Activated naive CD4-positive, alpha-beta T cell treated with anti-CD3 and anti-CD28 coated beads, Interleukin-2, amount 50 U/mL, for 72 hours (primary cell): ENCODE measurements at places on chromosomes 3 and 15. TPM values are rescaled to one million over a fixed set of nuclear protein-coding genes. Genes with fewer than 3 reads are reported as not detected.
A peak's percentile ranks its signal among the peaks of the same experiment; 100 is the strongest.

SH3GL3 gene
- not detected for total RNA-seq

LMAN1L gene
- 0.27 TPM for total RNA-seq

ARNT2 gene
- not detected for total RNA-seq

SLC12A1 gene
- total RNA-seq: not detected

BCHE gene
- total RNA-seq: not detected

POU1F1 gene
- not detected for total RNA-seq

APOD gene
- 0.54 TPM for total RNA-seq

PLCH1 gene
- total RNA-seq: 0.05 TPM

LARP6 gene
- total RNA-seq: 0.23 TPM

ZNF280D gene
- total RNA-seq: 6.7 TPM

PTH1R gene
- not detected for total RNA-seq

TERC gene
- 8.5 TPM for total RNA-seq

GOLGA6L9 gene
- 4.4 TPM for total RNA-seq

NR2E3 gene
- not detected for total RNA-seq

CLEC3B gene
- total RNA-seq: not detected

DNA sequence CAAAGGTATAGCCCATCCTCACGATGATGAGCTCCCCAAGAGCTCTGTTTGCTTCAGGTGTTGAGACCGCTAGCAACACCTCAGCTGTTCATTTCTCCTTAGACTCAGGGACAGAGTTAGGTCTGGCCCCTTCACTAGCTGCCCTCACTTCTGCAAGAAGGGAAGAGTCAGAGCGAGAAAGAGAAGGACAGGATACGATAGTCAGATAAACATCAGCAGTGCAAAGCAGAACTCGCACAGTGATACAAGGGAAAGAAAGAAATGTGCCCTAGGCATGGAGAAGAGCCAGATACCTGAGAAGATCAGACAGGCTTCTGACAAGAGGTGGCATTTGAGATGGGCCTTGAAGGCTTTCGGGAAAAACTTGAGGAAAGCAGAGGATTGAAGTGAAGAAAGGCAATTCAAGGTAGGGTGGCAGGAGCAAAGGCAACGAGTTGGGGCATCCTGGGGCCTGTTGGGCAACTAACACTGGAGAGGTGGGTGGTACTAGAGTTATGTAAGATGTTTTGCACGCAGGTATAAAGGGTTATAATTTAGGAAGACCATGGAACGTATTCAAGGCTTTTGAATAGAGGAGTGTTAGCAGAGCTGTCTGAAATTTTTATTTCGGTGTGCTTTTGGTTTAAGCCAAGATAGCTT is 106.0 kb downstream of the PGPEP1L start:
- DNase-seq: no peak

- DNase-seq: no peak
Observed at GRCh38 chr3:112280266-112280665, 13.8 kb downstream of the SLC9C1 start.

GRCh38 chr3:72818092-72818773 is 30.0 kb downstream of the SHQ1 start:
- no peak for DNase-seq

GRCh38 chr15:89550427-89550826 is 24.8 kb upstream of the TICRR start:
- DNase-seq: no peak

- peak; percentile 67 for DNase-seq
Observed at GRCh38 chr3:53102601-53103147, 27.6 kb downstream of the RFT1 start.

- no peak for DNase-seq
Observed at GRCh38 chr3:114877378-114878113, 269.5 kb downstream of the ZBTB20 start.

GRCh38 chr3:128360705-128361271 is 105.9 kb downstream of the DNAJB8 start:
- DNase-seq: no peak

- DNase-seq: no peak
Observed at GRCh38 chr3:133393204-133393603, 6.7 kb upstream of the BFSP2 start.

GRCh38 chr3:23051240-23052140 is 151.6 kb upstream of the UBE2E2 start:
- no peak for DNase-seq

GRCh38 chr15:86009727-86010126 is 69.9 kb upstream of the AGBL1 start:
- no peak for DNase-seq

GRCh38 chr3:23808525-23808924 is 2.8 kb downstream of the UBE2E1 start:
- no peak for DNase-seq

DNA sequence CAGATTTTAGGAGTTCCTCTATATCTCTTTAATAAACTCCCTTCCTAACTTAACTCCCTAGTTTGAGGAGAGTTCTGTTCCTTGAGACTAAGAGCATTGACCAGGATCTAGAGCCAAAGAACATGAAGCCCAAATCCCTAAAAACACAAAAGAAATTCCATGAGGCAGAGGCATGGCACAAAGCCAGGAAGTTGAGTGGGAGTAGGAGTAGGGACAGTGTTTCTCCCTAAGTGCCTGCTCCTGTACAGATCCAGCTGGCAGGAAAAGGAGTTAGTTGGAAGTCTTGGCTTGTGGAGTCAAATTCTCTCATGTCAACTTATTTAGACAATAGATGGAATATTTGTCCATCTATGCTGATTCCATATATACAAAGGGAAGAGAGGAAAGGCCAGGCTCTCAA is 11.4 kb downstream of the ACTC1 start:
- no peak for DNase-seq

DNA sequence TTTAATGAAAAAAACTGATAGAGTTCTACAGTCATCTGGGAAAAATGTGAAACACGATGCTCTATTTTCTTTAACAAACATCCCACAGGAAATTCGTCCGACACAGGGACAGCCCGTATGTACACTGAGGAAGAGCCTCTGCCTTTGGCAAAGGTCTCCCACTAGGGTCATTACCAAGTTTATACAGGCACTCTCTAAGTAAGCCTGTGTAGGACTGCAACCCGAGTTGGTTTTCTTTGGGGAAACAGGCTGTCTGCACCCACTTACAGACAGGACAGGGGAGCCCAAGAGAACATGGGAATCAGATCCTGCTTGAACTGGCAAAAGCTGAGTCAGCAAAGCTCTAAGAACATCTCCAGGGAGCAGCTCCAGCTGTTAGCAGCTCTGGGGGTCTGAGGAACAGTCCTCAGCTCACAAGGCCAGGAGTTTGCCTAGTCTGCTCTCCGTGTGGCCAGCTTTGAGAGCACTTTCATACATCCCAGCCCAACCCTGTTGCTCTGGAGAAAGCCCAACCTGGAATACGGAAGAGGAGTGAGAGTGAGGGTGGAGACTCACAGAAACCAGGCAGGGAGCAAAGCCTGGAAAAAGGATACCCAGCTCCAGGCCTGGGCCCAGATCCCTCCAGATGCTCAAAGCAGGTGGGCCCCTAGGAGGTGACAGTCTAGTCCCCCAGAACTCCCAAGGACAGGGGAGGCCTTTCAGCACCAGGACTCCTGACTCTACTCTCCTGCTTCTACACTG is 1.9 kb downstream of the TBC1D2B start:
- DNase-seq: no peak

GRCh38 chr3:120742849-120743365 is 363 bp downstream of the GTF2E1 start:
- no peak for DNase-seq

DNA sequence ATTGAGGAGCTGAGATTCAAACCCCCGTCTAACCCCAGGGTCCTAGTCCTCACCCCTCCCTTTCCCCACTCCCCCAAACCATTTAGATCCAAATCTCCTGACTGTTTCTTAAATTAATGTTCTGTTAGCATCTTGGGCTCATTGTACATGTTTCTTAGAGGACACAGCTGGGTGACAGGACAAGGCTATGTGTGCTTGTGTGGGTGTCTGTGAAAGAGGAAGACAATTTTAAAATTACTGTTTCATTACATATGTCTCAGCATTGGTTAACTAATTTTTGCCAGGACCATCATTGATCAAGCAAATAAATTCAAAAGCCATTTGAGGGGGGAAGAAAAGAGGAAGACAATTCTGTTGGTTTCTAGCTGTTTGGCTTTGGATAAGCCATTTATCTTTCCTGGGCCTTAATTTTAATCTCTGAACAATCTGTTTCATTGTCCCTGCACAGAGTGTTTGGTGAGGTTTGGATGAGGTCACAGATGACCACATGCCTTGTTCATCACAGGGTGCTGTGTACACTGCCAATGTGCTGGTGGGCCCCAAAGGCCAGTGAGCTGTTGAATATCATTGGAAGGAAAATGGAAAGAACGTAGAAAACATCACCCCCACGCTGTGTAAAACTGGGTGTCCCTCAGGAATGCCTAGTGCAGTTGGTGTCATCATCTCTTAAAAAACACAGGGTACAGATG is 51.9 kb downstream of the RPLP1 start:
- DNase-seq: no peak

DNA sequence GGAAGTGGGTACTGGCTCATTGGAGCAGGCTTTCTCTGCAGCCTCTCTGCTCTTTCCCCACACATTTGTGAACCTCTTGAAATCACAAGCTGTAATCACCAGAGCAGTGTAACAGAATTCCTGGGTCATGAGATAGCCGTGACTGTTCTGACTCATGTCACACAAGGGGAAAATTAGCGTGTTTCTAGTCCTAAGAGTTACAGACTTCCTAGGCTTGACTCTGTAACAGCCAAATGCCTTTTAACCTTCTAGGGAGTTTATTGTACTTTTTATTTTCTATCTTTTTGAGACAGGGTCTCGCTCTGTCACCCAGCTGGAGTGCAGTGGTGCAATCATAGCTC is 54.7 kb upstream of the TRAK1 start:
- no peak for DNase-seq

DNA sequence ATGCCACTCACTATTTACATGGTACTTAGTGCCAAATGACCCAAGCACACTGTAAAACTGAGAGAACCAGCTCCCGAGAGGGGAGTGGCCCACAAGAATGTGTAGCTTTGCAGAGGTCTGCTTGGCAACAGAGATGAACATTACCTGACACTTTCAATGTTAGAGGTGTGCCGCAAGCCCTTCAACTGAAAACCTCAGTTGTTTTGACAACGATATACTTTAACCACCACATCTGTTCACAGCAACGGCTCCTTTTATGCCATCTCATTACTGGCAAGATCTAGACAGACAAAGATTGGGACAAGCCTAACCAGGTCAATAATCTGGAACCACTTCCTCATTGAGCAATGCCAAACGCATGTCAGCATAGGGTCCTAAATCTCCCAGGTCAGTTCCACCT is 23.7 kb downstream of the NEK10 start:
- no peak for DNase-seq

DNA sequence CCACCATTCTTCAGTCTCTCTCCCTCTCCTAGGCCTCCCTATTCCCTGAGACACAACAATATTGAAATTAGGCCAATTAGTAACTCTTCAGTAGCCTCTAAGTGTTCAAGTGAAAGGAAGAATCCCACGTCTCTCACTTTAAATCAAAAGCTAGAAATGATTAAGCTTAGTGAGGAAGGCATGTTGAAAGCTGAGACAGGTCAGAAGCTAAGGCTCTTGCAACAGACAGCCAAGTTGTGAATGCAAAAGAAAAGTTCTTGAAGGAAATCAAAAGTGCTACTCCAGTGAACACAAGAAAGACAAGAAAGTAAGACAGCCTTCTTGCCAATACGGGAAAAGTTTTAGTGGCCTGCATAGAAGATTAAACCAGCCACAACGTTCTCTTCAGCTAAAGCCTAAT is 41.3 kb downstream of the PPM1L start:
- no peak for DNase-seq

DNA sequence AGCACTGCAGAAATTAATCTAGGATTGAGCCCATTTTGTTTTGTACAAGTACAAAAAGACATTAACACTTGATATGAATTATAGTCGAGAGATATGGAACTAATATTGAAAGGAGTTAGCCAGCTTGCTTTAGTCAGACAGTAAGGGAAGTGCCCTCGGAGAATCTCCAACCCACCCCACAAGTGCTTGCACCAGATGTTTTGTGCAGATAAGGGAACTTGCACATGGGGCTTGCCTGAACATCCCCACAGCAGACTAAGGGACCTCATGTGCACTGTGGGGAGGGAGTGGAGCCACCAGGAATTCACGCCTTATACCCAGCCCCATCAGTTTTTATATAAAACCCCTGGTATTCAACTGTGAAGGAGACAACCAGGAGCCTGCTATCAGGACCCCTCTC is 122.3 kb downstream of the EFHB start:
- DNase-seq: no peak
